ENCODE measurements at places on chromosomes 16 and 17.
A peak's percentile ranks its signal among the peaks of the same experiment; 100 is the strongest.

- no peak for DNase-seq
Observed at GRCh38 chr17:56434610-56435009, 158.9 kb upstream of the NOG start.

DNA sequence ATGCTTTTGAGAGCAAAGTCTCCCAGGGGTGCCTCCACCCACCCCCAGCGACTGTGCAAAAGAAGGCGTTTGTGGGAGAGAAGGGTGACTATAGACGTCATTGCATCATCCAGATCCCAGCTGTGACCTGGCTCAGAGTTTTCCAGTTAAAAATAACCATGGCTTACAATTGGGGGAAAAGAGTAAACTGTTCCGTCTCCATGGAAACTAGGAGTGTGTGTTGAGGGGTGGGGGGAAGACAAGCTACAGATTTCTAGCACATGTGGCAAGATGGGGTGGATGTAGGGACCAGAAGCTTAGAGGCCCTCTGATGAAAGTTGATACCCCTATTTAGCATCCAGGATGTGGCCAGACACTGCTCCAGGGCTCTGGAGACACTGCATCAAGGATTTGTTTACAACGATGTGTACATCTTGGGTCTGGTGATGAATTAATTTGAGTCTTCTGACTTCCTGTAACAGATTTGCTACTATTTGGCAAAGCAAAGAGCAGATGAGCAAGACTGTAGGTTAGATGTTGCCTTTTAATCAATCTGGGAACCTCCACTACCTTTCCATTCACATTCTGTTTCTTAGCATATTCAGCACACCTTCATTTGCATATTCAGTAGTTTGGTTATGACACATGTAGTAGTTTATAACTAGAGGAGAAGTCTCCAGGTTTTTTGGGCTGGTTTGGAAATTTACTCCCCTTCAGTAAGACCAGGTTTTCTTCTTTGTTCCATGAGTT lies 6.2 kb upstream of the DUSP14 start:
- peak; percentile 41 for DNase-seq

DNA sequence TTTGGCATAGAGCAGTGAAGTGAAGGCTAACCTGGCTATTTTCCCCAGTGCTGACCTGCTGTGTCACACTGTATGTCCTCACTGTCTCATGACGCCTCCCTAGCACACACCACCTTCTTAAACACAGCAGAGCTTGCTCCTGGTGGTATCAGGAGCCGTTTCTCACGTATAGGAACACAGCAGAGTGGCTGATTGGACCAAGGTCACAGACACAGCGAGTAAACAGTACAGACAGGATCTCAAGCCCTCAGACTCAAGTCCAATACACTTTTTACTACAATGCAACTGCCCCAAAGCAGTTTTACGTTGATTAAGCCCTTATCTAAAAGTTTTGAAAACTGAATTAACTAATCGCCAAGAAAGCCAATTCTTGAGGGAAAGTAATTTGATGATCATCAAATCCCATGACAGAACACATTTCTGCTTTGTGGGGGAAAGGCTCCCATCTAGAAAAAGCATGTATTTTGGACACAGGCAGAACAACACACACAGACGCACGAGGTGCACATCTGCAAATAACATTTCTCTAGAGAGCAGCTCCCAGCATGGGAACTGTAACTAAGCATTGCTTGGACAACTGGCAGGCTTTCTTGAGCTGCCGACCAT lies 15.2 kb downstream of the ARHGAP17 start:
- DNase-seq, result no peak

DNA sequence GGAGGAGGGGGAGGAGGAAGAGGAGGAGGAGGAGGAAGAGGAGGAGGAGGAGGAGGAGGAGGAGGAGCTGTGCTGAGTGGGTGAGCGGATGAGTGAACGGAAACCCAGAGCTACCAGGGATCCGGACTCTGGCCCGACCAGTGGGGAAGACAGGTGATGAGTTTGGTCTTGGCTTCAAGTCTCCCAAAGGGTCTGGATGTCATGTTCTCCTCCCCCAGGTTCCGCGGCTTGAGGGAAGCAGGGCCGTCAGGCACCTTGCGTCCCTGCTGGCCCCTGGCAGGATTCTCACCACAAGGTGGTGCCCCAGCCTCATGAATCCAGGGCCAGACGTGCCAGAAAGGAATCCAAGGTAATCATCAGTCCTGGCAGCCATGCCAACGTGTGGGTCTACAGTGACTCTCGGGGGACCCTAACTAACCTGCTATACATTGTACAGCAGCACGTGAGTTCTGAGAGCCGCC lies 13.5 kb upstream of the ABAT start:
- DNase-seq, result peak; percentile 55

DNA sequence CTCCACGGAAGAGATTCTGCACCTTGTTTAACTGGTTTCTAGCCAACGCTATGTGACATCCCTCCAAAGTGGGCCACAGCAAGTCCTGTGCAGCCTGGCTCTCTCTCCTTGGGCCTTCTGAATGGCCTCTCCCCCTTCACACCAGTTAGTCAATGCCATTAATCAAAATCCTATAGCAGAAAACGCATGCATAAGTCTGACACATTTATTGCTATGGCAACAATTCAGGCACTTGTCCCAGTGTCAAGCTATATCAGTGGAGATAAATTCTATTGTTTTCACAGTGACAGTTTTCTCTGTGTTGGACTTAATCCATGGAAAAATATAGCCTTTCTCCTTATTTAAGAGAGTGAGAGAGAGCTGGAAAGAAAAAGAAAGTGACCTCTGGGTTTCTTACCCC lies 87.2 kb upstream of the TOX3 start:
- DNase-seq, result no peak

GRCh38 chr16:56989988-56990387 lies 631 bp downstream of the NLRC5 start:
- DNase-seq, result no peak

DNA sequence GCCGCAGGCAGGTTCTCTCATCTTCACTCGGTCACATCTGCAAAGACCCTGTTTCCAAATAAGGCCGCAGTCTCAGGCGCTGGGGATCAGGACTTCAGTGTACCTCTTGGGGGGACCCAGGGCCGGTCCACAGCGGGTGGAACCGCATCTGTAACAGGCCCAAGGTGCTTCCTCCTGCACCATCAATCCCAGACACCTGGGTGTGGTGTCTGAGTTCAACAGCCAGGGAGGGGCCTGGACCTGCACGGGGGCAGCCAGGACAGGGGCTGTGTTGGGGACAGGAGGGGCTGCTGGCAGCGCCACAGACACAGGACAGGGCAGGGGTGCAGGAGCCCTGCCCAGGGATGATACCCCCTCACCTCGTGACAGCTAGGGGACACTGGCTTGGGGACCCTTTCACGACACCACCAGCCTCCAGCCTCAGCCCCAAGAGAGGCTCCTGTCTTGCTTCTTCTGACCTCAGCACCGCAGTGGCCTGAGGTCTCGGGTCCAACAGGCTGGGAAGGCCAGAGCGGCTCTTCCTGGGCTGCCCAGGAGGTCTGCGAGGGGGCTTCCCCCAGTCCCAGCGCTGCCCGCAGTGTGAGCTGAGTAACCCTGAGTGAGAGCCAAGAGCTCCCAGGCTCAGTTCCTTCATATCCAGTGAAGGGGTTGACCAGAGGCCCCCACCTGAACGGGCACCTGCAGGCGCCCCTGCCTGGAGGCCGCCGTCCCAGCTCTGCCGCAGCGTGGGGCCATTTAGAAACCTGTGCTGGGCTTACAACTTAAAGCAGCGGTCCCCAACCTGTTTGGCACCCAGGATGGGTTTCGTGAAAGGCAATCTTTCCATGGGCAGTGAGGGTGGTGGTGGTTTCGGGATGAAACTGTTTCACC lies 30.7 kb upstream of the BAHCC1 start:
- DNase-seq, result no peak

DNA sequence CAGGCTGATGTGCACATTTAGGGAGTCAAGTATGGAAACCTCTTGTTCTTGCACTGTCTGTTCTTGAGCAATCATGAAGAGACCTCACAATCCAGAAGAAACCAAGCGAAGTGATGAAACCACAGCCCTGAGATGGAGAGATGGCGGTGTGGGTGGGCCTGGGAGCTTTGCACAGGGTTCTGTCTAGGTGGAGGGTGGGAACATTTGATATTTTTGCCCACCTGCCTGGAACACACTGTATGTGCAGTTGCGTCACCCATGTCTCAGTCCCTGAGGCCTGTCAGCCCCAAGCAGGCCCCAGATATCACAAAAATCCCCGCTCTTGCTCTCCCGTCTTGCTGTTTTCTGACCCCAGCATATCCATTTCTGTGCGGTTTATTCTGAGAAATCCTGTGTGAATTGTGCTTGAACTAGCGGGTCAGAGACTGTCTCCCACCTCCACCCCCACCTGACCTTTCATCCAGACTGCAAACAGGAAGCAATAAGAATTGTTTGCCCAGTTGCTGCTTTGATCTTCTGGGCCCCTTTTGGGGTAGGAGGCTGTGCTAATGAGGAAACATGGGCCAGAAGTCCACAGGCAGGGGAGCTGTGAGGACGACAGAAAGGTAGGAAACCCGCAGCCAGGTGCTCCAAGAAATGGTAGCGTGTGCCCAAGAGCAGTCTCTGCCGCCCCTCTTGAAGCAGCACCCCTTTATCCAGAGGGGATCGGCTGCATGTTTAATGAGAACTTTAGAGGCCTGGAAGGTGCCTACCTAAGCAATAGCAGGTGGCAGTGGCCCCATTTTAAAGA lies 183.8 kb downstream of the CCDC182 start:
- no peak for DNase-seq

DNA sequence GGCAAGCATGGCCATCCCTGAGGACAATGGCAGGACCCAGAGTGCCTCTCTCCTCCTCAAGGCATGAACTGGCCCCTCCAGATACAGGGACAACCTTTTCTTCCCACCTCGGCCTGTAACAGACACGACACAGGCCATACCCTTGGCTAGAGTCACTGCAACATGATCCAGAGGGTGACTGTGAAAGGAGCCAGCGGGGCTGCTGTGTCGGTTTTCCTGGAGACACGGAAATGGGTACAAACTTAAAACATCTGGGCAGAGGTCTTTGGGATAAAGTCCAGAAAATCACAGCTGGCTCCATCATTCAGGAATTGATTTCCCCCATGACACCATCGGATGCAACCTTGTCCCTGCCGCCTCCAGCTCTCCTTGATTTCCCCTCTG lies 5.3 kb downstream of the CEP295NL start:
- DNase-seq, result no peak

DNA sequence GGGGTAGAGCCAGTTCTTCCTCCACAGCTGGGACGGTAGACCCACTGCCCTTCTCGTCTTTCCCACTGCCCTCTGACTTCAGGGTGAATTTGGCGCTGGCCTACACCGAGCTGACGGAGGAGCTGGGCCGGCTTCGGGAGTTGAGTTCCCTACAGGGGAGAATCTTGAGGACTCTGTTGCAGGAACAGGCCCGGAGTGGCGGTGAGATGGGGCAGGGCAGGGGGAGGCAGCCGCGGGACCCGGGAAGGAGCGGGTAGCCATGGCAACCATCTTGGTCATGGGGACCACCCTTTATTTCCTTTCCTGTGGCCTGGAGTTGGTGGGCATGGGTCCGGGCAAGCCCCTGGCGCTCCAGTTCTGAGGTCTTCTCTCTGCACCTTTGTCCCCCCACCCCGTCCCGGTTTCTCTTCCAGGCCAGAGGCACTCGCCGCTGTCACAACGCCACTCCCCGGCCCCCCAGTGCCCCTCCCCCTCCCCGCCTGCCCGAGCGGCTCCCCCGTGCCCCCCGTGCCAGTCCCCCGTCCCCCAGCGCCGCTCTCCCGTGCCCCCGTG lies 14.4 kb downstream of the TBKBP1 start:
- DNase-seq, result no peak

DNA sequence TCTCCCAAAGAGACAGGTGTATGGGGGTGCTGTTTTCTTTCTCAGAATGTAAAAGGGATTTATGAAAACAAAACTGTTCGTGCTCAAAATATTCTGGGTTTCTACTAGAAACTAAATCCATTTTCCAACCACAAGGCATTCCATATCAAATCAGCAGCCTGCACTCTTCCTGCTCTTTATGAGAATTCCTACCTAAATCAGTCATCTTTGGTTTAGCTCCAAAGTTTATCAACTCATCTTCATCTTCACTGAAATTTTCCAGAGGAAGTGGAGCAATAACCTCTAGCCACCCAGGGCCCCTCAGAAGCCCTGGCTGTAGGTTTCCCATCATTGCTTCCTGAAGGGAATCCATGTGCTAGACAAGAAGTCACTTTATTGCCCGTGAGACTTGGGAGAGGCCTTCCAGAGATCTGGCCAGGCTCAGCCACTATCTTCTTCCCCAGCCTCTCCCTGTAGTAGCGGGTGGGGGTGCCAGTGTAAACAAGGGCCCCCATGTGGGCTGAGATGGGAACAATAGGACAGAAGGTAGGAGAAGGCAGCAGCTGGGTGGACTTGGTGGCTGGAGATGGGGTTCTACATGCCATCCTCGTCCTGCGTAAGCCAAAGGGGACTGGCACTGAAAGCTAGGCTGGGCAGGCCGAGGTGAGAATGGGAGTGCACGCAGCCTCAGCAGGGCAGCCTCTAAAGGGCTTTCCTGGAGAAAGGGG lies 22.0 kb upstream of the ALDH3A1 start:
- DNase-seq, result no peak

GRCh38 chr17:50347894-50348291 lies 2.0 kb downstream of the XYLT2 start:
- no peak for DNase-seq

GRCh38 chr17:20246692-20247091 lies 220.6 kb downstream of the LGALS9B start:
- DNase-seq, result no peak

DNA sequence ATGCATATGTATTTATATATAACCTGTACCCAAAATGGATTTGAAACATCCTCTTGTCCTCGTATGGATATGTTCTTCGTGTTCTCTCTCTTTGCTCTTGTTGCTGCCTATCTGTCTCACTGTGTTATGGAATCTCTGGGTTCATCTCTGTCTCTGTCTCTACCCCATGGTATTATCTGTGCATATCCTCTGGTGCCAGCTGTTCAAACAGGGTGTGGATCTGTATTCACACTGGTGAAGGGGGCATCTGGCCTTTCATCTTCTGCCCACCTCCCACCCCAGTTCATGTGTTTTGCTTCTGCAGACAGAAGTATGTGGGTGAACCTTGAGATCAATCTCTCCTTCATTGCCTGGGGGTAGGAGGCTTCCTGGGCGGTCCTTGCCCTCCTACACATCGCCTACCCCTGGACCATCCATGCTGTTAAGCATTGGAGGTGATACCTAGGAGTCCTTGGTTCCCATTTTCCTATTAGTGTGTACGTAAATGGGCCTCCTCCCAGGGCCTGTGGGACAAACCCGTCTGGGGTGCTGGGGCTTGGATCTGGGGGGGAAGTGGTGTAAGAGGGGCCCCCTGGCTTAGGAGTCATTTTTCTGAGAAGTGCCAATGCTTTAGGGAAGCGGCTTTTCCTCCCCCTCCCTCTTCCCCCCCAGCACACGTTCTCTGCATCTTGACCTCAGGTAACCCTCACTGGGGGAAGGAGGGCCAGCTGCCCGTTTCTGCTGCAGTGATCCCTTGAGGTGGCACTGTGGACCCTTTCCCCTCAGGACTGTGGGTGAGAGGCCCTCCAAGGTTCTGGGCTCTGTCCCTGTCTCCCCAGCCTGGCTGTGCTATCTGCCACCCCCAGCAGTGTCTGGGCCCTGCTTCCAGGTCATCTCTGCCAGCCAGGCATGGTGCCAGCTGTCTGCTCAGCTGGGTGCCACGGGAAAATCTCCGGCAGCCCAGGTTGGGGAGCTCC lies 21.1 kb downstream of the RARA start:
- no peak for DNase-seq

- DNase-seq, result no peak
Observed at GRCh38 chr17:50289278-50289677, 15.0 kb downstream of the TMEM92 start.

Measured in NCI-H2227 treated with DMSO at 0.1 percent for 48 hours (cell line).